ENCODE measurements at places on chromosomes 5 and 9.

GRCh38 chr5:124639095-124639665 is 107.3 kb downstream of the ZNF608 start:
- H3K36me3 ChIP-seq: peaks cover 22% of the 10 kb centered on the region
- H3K27me3 ChIP-seq: no peaks in the 10 kb centered on the region
- peaks cover 76% of the 10 kb centered on the region for H3K4me1 ChIP-seq
- peak overlapping the region; percentile 97 for H3K27ac ChIP-seq
- peak overlapping the region; percentile 19 for H3K4me3 ChIP-seq
- DNase-seq: peak; percentile 75

- no peak overlapping the region for H3K4me3 ChIP-seq
- peaks cover 48% of the 10 kb centered on the region for H3K4me1 ChIP-seq
- peak overlapping the region; percentile 88 for H3K27ac ChIP-seq
- peaks cover 44% of the 10 kb centered on the region for H3K36me3 ChIP-seq
- DNase-seq: no peak
These were observed 34.0 kb downstream of the CCNJL start for GRCh38 chr5:160278343-160278742.

DNA sequence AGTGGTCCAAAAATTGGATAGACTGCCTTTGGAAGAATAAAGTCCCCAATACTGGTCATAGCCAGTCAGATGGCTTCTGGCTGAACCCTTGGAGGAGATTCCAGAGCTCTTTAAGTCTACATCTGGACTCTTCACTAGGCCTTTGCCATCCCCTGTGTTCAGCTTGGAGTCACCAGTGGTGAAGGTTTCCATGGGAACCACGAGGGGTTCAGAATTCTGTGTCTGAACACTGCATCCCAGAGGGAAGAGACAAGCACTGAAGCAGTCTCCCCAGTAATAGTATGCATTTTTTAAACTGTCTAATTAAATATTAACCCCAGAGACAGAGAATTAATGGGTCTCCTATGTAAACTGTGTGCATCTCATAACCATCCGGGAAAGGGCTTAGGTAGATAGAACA is 38.2 kb downstream of the POU4F3 start:
- H3K4me1 ChIP-seq: no peaks in the 10 kb centered on the region
- H3K27me3 ChIP-seq: peaks cover 13% of the 10 kb centered on the region
- no peaks in the 10 kb centered on the region for H3K36me3 ChIP-seq
- no peak overlapping the region for H3K27ac ChIP-seq
- no peak overlapping the region for H3K4me3 ChIP-seq

DNA sequence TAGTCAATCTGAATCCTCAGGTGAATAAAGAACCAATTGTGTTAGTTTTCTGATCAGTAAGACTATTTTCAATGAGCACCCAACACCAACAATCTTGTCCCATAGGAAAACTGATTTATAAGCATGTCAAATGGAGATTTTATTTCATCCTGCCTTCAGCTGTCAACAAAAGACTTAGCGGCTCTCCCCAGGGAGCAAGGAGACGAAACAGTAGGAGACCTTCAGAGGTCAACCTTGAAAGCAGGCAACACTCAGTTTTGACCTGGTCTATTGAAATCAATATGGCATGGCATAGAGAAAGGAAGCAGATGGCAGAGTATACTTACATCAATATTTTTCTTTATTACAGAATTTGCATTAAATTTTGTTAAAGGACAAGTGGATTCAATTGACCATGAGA is 34.1 kb downstream of the ZNF622 start:
- H3K4me3 ChIP-seq: 0 out of 2 replicates have a peak overlapping the region, but pooled peaks have one; percentile 8
- peaks cover 3% of the 10 kb centered on the region for H3K36me3 ChIP-seq
- H3K27ac ChIP-seq: peak overlapping the region; percentile 5
- peaks cover 42% of the 10 kb centered on the region for H3K4me1 ChIP-seq
- peaks cover 4% of the 10 kb centered on the region for H3K27me3 ChIP-seq

- no peak for DNase-seq
These were observed 2.0 kb downstream of the RIMOC1 start for GRCh38 chr5:41906151-41906550.

DNA sequence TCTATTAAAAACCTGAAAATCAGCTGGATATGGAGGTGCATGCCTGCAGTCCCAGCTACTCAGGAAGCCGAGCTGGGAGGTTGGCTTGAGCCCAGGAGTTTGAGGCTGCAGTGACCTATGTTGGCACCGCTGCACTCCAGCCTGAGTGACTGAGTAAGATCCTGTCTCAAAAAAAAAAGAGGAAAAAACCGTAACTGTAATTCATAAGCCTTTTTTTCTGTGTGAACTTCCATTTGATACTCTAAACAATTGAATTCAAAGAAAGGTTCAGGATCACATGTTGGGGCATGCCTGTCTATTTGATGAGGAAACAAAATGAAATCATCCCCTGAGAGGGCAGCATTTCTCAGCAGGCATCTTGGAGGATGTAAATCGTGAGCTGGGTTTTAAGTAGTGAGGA is 38.8 kb downstream of the ITGA2 start:
- DNase-seq: no peak
- H3K36me3 ChIP-seq: no peaks in the 10 kb centered on the region
- H3K27me3 ChIP-seq: no peaks in the 10 kb centered on the region

DNA sequence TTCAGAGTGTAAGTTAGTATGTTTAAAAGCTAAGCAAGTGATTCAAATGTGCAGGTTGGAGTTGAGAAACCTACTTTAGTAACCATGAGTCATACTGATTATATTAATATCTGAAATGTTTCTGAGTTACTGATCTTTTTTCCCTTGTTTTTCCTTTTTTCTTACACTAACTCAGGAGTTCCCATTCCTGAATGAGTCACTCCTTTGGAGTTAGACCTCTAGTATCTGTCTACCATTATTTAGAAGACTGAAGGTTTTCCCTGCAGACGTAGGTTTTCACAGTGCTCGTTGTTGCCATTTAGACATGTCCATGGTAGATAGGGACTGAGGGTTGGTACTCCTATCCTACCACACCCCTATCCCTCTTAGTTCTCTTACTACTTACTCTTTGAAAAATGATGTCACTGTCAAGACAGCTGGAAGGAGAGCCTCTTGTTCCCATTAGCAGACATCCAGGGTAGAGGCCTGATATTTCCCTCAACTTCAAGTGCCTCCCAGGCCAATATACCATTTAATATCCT is 20.2 kb downstream of the OCLN start:
- 0 out of 2 replicates have a peak overlapping the region, but pooled peaks have one; percentile 48 for H3K27ac ChIP-seq
- no peak for DNase-seq
- no peak overlapping the region for H3K4me3 ChIP-seq
- no peaks in the 10 kb centered on the region for H3K27me3 ChIP-seq
- no peaks in the 10 kb centered on the region for H3K4me1 ChIP-seq
- peaks cover 53% of the 10 kb centered on the region for H3K36me3 ChIP-seq
